NCI-H510A treated with DMSO at 0.1 percent for 48 hours (cell line): ENCODE measurements at places on chromosomes 3 and 15.

DNA sequence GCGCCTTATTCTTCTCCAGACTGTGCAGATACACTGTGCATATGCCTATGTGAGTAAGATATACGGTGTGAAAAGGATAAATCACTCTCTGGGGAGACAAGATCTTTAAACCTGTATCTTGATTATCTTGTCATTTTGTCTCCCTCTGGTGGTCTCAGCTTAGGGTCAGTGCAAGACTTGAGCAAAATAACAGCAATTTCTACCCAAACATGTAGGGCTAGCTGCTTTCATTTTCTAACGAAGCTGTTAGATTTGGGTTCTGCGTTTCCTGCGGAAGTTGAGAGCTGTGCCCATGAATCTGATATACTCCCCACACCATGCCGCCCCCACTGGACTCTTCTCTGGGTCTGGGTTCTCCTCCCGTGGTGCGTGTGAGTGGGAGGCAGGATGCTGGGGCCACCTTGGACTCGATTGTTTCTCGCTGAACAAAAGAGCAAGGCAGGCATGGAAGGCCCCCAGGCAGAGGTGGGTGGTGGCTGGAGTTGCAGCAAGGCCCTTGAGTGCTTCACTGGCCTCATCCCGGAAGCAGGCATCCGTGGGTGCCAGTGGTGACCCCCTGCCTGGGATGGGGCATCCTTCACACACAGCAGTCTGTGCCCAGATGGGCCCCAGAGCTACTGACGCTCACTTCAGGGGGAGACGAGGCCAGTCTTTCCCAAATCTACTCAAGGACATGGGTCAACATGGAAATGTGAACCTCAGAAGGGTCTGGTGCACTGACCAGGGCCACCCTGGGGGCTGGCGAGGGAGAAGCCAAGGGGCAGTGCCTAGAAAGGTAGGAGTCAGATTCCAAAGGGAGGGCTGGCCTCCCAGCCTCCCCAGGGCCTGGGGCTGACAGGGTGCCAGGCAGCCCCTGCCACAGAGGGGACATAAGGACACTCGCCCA is 179.6 kb downstream of the NSMCE3 start:
- no peak for DNase-seq

GRCh38 chr3:30623351-30623750 is 16.9 kb downstream of the TGFBR2 start:
- DNase-seq = no peak

DNA sequence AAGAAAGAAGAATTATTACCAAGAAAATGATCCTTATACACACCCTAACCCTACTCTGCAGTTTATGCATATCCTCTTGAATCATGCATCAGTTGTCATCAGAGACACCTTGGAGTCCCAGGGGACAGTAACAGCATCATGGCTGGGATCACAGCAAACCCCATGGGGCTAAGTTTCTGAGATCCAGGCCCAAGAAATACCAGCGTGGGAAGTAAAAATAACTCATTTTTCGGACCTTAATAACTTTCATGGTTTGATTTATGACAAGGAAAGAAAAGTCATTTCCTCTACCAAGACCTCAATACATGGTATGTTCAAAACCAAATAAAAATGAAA is 38.8 kb upstream of the B3GNT5 start:
- DNase-seq = no peak

GRCh38 chr15:82646250-82647044 is 716 bp downstream of the CPEB1 start:
- peak; percentile 18 for DNase-seq

GRCh38 chr3:73669260-73669659 is 44.5 kb upstream of the PDZRN3 start:
- no peak for DNase-seq

DNA sequence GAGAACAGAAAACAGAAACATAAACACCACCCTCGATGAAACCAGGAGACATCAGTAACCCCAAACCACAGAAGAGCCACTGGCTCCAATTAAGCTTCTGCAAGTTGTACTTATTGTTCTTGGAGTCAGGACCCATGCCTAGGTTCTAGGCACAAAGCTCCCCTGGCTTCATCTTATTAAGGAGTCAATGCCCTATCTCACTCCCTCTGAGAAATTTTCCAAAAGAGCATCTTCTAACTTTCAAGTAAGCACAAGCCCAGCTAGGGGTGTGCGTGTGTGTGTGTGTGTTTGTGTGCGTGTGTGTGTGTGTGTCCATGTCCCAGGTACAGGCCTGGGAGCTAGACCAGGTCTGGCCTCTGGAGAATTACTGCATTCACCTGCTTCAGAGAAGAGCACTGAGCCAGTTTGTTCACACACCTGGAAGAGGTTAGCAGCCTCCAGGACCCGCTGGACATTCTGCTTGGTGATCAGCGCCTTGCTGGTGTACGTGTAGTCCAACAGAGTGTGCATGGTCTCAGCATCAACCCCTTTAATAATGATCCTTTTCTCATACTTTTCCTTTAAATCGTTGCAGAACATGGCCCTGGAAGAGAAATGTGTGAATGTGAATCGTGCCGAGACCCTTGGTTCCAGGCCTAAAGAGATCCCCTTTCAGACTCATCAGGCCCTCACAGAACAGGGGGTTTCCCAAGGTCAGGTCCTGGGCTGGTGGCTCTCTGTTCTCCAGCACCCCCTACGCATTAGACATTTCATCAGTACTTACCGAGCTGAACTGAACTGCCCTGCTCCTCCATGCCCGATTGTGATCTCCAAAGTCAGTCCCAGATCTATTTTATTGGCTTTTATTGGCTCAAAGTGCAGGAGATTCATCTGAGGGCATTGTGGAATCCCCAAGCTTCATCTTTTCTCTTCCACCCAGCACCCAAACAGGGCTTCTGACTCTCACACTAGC is 27.8 kb downstream of the KLHL6 start:
- DNase-seq = no peak

DNA sequence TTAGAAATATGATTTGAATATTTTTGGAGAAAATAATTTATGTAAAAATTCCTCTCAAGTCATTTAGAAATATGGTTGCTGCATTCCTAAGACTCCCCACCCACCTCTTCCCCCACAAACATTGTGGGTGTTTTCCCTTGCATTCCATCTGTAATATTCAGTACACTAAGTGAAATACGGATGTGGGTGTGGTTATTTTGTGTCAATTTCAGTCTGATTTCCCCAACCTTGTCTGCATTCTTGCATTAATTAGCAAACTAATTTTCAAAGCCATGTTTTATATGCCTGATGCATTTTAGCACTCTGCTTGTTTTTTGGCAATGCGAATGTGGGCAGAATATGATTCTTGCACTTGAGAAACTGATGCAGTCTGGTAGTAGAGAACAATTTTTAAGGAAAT is 408.3 kb upstream of the RGMA start:
- DNase-seq = no peak

DNA sequence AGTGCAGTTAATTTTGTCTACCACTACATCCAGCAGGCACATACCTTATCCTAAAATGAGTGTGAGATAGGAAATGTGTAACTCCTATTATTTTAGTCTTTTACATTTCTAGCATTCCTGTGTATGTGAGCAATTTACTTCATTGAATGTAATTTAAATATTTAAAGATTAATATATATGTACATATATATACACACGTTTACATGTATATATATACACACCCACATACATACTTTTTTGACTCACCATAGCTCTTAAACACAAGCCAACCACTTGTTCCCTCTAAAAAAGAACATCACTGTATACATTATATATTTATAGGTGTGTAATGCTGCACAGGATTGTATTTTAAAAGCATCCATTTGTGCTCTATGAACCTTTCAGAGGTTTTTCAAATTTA is 425.6 kb upstream of the NECTIN3 start:
- DNase-seq = no peak

DNA sequence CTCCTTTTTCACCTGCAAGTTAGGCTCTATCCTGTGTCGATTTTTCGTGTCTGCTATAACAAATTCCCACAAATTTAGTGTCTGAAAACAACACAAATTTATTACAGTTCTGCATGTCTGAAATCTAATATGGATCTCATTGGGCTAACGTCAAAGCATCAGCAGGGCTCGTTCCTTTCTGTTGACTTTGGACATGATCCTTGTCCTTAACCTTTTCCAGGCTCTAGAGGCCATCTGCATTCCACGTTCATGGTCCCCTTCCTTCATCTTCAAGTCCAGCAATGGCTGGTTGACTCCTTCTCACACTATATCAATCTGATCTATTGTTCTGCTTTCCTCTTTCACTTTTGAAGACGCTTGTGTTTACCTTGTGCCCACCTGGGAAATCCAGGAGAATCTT is 165.7 kb upstream of the RARB start:
- no peak for DNase-seq

DNA sequence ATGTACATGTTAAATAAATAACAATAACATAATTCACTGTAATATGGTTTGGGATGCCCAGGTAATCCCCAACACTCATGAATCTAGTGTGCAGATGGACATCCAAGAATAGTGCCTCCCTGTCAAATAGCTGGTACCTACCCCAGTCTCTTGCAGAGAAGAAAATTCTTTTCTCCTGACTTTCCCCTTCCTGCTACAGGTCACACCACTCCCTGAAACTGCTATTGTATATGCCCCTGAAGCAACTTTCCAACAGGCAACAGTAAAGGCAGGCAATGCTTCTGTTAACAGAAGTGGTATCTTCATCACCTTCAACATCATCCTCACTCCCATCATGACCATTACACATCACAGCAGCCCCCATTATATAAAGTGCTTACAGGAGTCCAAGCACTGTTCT is 431.6 kb downstream of the MAGI1 start:
- no peak for DNase-seq

DNA sequence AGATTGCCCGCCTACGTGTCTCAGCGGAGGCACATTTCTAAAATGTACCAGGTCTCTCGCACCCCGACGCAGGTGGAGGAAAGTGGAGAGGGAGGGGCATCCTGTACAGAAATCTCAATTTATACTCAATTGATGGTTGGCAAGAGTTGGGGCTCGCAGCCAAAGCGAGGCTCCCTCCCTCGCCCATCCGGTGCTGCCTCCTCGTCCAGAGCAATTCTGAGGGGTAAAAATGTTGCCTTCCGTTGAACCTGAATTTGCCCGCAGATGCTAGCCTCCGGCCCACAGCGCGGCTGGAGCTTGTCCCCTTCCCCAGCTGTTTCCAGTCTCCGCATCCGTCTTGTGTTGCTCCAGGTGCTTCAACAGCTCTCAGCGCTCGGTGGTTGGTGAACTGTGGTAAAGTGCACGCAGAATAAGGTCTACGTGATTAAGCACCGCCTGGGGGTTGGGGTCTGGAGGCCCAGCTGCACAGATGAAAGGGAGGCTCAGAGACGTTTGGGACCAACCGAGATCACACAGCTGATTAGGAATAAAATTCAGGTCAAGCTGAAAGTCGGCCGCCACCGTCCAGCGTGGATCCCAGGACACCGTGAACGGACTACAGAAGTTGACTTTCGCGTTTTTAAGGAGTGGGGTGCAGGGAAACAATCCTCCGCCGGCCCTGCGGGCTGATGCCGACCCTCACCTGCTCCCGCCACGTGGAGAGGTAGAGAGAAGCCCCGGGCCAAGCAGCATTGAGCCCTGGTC is 846 bp upstream of the POLG start:
- peak; percentile 64 for DNase-seq

DNA sequence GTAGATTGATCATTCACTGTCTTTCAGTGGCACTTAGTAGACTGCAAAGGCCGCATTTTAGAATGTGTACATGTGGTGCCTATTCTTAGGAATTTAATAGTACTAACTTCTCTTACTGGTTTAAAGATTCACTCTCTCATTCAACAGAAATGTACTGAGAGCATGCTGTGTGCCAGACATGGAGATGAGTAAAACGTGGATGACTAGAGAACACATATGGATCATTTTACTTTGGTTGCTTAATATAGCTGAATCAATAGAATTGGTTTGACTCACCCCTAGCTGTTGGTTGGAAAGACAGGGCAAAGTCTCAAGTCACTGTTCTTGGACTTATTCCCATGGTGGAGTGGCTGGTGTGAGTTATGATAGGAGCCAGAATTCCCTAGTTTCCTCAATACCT is 109.1 kb upstream of the TNFAIP8L3 start:
- no peak for DNase-seq

- DNase-seq = no peak
These were observed 6.8 kb downstream of the STOML1 start for GRCh38 chr15:73985101-73985873.

GRCh38 chr15:72599855-72600464 is 54.5 kb upstream of the GOLGA6B start:
- DNase-seq = peak; percentile 22

DNA sequence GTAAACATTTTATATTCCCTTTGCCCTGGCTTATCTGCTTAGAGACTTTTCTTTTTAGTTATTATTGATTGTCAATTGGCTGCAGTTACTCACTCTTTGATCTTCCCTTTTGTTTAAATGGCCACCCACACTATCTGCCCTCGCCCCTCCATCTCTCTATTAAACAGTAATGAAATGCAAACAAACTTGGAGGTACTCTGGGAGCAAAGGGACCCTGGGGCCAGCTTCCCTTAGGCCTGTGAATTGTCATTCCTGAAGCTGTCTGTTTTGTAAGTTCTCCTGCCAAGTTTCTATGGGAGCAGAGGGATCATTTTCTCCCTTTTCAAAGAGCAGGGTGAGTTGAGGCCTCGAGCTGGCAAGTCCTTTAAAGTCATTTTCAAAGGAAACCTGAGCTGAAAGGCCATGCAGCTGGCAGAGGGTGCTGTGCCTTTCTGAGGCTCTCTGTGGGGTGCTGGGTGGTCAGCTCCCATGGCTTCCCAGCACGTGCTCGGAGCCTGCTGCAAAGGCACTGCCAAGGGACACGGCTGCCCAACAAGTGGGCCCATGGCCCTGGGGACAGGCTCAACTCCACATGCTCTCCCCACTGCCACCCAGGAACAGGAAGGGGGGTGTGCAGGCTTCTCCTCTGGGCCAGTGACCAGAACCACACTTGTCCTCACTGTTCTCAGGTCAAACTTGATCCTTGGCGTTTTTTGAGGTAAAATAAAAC is 17.4 kb upstream of the RTP2 start:
- no peak for DNase-seq

GRCh38 chr15:95975212-95975611 is 355.3 kb upstream of the NR2F2 start:
- no peak for DNase-seq

DNA sequence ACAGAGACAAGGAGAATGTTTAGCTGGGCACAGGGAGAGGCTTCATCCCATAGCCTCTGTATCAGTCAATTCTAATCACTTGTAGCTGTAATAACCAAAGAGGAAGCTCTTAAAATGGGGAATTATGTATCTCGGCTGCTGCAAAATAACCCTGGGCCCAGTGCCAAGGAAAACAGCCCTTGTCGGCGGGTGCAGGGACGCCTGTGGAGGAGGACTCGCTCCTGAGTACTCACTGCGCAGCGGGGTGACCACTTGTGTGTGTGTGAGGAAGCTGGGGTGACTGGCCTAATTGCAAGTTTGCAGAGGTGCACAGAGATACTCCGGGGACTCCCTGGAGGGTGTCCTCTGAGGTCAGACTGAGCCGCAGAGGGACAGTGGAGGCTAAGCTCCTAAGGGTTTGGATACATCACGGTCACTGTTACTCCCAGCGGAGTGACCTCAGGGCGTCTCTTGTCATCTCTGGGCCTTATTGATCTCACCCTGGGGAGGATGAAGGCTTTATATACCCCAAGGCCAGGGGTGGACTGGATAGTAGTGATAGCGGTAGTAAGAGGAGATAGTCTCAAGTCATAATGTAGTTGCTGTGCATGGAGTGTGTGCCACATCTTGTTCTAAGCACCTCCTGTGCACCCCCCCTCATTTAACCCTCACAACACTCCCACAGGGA is 37.2 kb downstream of the SLC6A6 start:
- peak; percentile 82 for DNase-seq
